ENCODE measurements at places on chromosomes 5 and 9. TPM values are rescaled to one million over a fixed set of nuclear protein-coding genes. Genes with fewer than 3 reads are reported as not detected.

- DNase-seq: no peak
These were observed 50.2 kb upstream of the TLX3 start for GRCh38 chr5:171258737-171259415.

Gene ANKDD1B
- total RNA-seq: 0.67 TPM

DNA sequence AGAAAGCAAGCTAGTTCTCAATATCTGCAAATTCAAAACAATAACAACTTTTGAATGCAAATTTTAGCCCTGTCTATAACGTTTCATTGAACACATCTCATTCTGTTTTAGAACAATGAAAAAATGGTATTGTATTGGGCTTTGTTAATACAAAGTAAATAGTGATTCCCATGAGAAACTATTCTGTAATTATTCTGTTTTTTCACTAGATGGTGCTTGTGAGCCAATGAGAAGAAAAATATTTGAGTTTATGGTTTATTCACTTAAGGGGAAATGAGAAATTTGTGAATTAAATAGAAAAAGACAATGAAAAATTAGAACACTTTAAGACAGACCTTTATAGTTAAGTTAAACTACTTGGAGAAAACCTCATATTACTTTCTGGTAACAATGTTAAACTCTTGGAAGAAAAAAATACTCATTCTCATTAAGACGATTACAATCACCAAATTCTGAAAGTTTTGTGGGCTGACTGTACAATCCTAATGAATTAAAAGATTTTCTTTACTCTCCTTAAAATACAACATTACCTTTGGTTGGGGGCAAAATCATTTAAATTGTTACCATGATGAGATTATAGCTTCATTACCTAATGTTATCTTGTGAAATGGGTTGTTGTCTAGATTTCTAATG lies 127.0 kb downstream of the NNT start:
- no peak for DNase-seq

Gene PRLR
- total RNA-seq: 0.08 TPM

DNA sequence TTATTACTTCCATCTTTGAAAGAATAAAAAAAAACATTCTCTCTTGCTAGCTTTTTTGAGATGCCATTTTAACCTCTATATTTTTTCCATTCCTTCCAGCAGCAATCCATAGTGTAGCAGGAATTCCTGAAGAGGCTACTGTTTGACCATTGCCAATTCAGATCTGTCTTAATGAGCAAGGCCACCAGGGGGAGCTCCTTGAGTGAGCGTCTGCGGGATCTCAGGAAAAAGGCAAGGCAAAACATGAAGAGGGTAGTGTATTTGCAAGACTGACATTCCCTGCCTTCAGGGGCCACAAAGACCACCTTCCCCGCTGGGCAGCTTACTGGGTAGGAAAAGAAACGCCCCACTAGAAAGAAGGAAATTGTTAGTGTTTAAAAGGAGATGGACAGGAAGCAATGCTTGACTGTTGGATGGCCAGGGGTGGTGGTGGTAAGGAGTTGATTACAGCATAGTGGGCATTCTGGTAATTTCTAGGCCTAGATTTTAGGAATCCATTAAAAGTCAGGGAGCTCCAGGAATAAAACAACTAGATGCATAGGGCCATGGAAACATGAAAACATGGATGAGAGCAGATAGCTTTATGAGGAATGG lies 206.6 kb upstream of the HAPLN1 start:
- DNase-seq: peak; percentile 89

Gene HTR1A
- total RNA-seq: not detected
